Peyer's patch (tissue), 4 donors: ENCODE measurements at places on chromosomes 1 and 21. TPM values are rescaled to one million over a fixed set of nuclear protein-coding genes. Genes with fewer than 3 reads are reported as not detected.

- no peak overlapping the region for H3K4me3 ChIP-seq
- H3K4me1 ChIP-seq = peaks cover 15% of the 10 kb centered on the region
- H3K27me3 ChIP-seq = no peaks in the 10 kb centered on the region
Observed at GRCh38 chr1:109931189-109931731, 20.6 kb downstream of the CSF1 start.

The TMEM240 gene
- not detected for total RNA-seq

DNA sequence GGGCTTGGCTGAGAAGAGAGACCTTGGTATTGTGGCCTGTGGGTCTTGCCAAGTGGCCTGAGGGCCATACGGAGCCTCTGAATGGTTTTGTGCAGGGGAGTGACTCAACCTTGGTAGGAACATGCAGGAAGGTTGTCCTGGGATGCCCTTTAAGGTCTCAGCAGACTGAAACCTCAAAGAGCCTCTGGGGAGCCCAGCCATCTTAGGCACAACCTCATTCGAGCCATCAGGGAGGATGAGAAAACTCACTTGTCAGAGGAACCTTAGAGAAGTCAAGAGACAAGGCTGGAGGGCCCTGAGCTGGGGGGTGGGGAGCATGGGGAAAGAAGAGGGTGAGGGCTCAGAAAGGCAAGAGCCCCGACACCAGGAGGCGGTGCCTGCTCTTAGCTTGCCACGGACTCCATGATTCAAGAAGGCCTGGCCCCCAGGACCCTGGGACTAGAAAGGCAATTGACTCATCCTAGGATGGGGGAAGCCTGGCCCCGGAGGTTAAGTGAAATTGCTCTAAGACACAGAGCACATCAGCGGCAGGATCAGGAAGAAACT, 13.0 kb downstream of the IFI6 start:
- H3K27me3 ChIP-seq = no peaks in the 10 kb centered on the region
- H3K27ac ChIP-seq = peak overlapping the region; percentile 96
- no peak overlapping the region for H3K4me3 ChIP-seq
- no peaks in the 10 kb centered on the region for H3K36me3 ChIP-seq
- DNase-seq = peak; percentile 44

GRCh38 chr1:27538793-27539192, 48.8 kb upstream of the WASF2 start:
- H3K4me3 ChIP-seq = no peak overlapping the region
- DNase-seq = no peak
- H3K27ac ChIP-seq = no peak overlapping the region
- no peaks in the 10 kb centered on the region for H3K4me1 ChIP-seq
- no peaks in the 10 kb centered on the region for H3K27me3 ChIP-seq
- H3K36me3 ChIP-seq = no peaks in the 10 kb centered on the region

DNA sequence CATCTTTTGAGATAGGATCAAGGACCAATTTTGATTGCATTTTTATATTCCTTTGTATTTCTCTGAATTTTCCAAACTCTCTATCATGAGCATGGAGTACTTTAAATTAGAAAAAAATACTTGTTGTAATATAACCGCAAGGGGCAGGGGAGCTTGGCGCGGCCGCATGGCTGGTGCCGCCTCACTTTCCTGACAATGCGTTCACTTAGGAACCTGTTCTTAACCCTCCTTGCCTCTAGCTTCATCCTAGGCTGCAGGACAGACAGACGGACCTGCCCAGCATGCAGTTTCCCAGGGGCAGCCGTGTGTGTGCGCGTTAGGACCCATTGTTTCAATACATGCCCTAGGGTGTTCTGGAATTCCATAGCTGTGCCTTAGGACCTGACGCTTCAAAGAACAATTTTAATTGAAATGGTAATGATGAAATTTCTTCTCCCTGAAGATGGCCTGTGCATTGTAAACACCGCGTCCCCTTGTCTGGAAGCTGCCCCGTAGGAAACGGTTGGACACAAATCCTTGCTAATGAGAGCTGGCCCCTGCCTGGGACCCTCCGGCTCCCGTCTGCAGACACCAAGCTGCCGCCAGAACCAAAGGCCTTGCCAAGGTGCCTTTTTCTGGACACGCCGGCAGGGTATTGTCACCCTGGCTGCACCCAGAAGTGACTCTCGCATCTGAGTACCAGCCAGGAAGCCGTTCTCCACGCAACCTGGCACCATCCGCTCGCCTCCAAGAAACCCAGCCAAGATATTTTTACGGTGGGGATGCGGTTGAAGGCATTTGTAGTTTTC, 466.4 kb downstream of the NPHP4 start:
- H3K4me1 ChIP-seq = no peaks in the 10 kb centered on the region
- no peak for DNase-seq
- H3K27ac ChIP-seq = no peak overlapping the region
- H3K27me3 ChIP-seq = no peaks in the 10 kb centered on the region

The SLC35D1 gene
- total RNA-seq = 54.3 TPM

DNA sequence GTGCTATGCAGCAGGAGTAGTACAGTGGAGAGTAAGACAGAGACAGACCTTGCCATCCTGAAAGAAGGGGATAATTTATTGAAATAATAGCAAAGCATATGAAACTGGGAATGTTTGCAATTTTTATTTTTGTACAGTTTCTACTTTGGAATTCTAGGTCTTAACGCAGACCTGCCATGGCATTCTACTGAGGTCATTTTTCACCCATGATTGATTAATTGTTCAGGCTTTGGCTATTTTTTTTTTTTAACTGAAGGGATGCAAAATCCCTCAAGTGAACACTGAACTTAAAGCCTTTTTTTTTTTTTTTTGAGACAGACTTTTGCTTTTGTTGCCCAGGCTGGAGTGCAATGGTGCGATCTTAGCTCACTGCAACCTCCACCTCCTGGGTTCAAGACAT, 27.1 kb downstream of the MTF2 start:
- no peaks in the 10 kb centered on the region for H3K4me1 ChIP-seq
- no peak for DNase-seq
- peaks cover 12% of the 10 kb centered on the region for H3K36me3 ChIP-seq
- no peak overlapping the region for H3K4me3 ChIP-seq
- H3K27ac ChIP-seq = no peak overlapping the region

- peak overlapping the region; percentile 70 for H3K27ac ChIP-seq
- H3K4me1 ChIP-seq = no peaks in the 10 kb centered on the region
- H3K27me3 ChIP-seq = no peaks in the 10 kb centered on the region
- DNase-seq = no peak
- H3K36me3 ChIP-seq = no peaks in the 10 kb centered on the region
Observed at GRCh38 chr1:11961230-11961629, 19.0 kb upstream of the MFN2 start.

GRCh38 chr1:5370311-5370710, 621.9 kb downstream of the NPHP4 start:
- H3K36me3 ChIP-seq = no peaks in the 10 kb centered on the region
- H3K4me3 ChIP-seq = no peak overlapping the region
- H3K27ac ChIP-seq = no peak overlapping the region
- no peaks in the 10 kb centered on the region for H3K27me3 ChIP-seq

GRCh38 chr1:231232870-231233734, 7.9 kb upstream of the GNPAT start:
- peak; percentile 40 for DNase-seq
- no peak overlapping the region for H3K27ac ChIP-seq
- peaks cover 42% of the 10 kb centered on the region for H3K4me1 ChIP-seq
- H3K27me3 ChIP-seq = no peaks in the 10 kb centered on the region

DNA sequence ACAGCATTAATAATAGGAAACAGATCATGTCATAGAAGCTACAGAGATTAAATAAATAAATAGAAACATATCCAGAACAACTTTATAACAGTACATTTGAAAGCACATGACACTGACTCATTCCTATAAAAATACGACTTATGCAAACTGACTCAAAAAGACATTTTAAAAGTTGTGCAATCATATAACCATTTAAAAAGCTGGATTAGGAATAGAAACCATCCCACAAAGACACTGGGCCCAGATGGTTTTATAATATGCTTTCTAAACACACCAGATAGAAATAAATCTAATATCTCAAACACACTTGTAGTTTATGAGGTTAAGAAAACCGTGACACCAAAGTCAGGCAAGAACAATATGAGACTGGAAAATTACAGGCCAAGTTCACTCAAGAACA, 47.6 kb downstream of the MATN1 start:
- H3K36me3 ChIP-seq = no peaks in the 10 kb centered on the region
- H3K4me3 ChIP-seq = no peak overlapping the region
- H3K4me1 ChIP-seq = no peaks in the 10 kb centered on the region
- DNase-seq = no peak
- H3K27me3 ChIP-seq = no peaks in the 10 kb centered on the region

DNA sequence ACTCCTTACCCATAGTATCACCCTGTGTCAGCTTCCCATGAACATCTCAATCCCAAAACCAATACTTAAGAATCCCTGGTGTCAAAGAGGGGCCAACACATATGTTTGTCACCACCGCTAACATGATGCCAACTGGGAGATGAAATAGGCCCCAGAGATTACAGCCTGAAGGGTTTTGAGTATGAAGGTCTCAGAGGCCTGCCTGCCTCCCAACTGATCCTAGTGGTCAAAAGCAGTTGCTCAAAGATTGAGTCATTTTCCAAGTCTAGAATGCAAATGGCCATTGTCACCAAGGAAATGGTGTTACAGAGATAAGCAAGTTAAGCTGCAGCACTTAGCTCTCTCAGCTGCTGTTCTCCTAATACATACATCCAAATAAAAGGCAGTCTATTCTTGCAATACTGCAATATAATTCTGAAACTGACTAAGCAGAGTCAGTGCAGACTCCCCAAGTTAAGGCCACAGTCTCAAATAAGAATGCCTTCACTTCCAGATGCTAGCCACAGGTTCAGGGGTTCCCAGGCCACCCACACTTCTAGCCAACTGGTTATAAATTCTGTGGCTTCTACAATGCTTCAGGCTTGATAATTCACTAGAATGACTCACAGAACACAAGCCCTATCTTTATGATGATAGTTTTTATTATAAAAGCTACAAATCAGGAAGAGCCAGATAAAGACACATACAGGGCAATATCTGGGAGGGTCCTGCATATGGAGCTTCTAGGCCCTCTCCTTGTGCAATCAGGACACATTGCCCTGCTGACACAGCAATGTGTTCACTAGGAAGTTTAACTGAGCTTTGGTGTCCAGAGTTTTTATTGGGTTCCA, 18.7 kb downstream of the DUSP10 start:
- no peaks in the 10 kb centered on the region for H3K27me3 ChIP-seq
- no peaks in the 10 kb centered on the region for H3K4me1 ChIP-seq
- H3K27ac ChIP-seq = no peak overlapping the region
- H3K4me3 ChIP-seq = no peak overlapping the region

DNA sequence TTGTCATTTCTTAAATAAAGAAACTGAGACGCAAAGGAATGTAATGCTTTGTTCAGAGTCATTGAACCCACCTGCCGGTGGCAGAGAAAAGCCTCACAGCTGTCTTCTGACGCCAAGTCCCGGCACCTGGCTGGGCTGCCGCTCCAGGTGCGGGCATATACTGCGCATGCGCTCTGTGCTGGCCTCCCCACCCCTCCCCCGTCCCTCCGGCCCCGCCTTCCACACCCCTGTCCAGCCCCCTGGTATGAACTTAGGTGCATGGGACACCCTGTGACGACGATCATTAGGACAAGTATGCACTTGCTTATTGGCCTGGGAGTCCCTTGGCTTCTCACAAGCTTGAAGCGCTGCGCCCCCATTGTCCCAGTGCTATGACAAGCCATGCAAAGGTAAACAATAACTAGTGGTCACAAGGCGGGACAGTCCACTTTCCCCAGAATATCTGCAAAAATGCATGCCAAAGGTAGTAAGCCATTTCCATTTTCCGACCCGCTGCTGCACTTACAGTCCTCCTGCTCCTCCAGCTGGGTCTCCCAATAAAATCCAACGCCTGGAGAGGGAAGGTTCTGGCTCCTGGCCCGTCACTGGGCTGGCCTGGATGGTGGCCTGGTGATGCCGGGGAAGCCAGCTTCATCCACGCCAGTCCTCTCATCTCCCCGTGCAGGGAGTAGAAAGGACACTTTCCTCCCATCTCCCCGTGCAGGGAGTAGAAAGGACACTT, 100.4 kb downstream of the PSMG1 start:
- H3K4me1 ChIP-seq = no peaks in the 10 kb centered on the region
- peak overlapping the region; percentile 30 for H3K4me3 ChIP-seq
- no peaks in the 10 kb centered on the region for H3K27me3 ChIP-seq
- no peaks in the 10 kb centered on the region for H3K36me3 ChIP-seq
- H3K27ac ChIP-seq = peak overlapping the region; percentile 60

- no peaks in the 10 kb centered on the region for H3K4me1 ChIP-seq
- H3K36me3 ChIP-seq = no peaks in the 10 kb centered on the region
- no peak overlapping the region for H3K27ac ChIP-seq
- no peaks in the 10 kb centered on the region for H3K27me3 ChIP-seq
- DNase-seq = no peak
- no peak overlapping the region for H3K4me3 ChIP-seq
Observed at GRCh38 chr1:162397943-162398560, 13.9 kb downstream of the SH2D1B start.

DNA sequence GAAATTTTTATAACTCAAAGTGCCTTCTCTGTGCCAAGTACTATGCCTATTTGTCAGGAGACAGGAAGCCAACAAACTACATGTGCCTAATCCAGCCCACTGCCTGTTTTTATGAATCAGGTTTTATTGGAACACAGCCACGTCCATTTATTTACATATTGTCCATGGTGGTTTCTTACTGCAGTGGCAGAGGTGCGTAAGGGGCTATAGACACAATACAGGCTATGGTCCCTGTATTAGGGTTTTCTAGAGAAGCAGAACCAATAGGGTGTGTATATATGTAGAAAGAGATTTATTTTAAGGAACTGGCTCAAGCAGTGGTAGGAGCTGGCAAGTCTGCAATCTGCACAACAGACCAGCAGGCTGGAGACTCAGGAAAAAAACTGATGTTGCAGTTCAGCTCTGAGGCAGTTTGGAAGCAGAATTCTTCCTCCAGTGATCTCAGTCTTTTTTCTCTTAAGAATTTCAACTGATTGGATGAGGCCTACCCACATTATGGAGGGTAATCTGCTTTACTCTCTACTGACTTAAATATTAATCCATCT, 15.4 kb downstream of the PPIE start:
- H3K4me3 ChIP-seq = no peak overlapping the region
- H3K36me3 ChIP-seq = no peaks in the 10 kb centered on the region
- H3K4me1 ChIP-seq = no peaks in the 10 kb centered on the region

DNA sequence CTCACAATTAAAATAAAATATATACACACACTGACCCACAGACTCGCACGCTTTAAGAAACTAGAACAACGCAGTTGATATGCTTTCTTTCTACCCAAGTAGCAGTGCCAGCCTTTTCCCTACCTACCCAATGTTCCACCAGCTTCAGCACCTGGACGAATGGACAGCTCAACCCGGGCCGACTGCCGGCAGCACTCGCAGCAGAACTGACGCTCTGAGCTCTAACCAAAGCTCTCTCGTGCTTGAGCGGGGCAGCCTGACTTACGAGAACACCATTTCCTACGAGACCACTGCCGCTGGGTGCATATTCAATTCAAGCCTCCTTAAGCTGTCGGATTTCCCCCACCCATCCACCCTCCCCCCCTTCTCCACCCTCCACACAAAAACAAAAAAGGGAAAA, 127.4 kb upstream of the DPYD start:
- no peaks in the 10 kb centered on the region for H3K36me3 ChIP-seq
- peak; percentile 18 for DNase-seq
- no peaks in the 10 kb centered on the region for H3K27me3 ChIP-seq

GRCh38 chr1:218686258-218686657, 341.1 kb downstream of the TGFB2 start:
- no peak overlapping the region for H3K4me3 ChIP-seq
- no peak overlapping the region for H3K27ac ChIP-seq
- no peaks in the 10 kb centered on the region for H3K4me1 ChIP-seq
- no peak for DNase-seq

GRCh38 chr1:174197547-174197946, 38.2 kb downstream of the RABGAP1L start:
- no peaks in the 10 kb centered on the region for H3K27me3 ChIP-seq
- no peak for DNase-seq
- no peaks in the 10 kb centered on the region for H3K4me1 ChIP-seq
- no peak overlapping the region for H3K27ac ChIP-seq
